ENCODE measurements at places on chromosomes 2 and 18.

DNA sequence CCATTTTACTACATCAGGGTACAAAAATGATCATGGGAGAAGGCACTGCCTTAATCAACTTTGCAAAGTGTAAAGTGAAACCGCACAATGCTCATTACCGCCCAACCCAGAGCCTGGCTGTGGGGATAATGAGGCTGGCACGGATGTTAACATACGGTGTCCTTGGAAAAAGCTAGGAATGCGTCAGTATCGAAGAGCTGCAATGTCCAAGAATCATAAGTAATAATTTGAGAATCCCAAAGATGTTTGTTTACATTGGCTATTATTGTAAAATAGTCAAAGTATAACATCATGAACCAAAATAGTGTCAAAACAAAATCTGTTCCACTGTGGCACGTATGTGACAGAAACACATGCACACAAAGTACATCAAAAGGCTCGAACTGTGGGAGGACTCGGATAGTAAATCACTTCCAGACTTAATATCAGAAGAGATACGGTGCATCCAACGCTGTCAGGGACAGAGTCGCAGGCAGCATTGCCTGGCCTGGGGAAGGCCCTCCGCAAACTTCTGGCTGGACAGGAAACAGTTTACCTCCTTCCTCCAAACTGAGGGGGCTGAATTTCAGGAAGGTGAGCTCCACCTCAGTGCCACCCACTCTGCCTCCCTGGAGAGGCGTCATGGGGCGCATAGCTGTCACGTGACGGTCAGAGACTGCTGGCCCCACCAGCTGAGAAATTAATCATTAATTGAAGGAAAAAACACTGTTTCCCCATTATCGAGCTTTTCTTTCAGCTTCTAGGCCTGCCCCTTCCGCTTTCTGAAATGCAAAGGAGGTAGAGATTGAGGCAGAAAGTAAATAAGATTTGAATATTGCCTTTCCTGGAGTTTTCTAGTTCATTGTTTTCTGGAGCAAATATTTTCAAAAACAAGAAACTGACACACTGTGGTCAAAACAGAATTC lies 1.8 kb upstream of the ID2 start:
- peak; percentile 30 for DNase-seq

DNA sequence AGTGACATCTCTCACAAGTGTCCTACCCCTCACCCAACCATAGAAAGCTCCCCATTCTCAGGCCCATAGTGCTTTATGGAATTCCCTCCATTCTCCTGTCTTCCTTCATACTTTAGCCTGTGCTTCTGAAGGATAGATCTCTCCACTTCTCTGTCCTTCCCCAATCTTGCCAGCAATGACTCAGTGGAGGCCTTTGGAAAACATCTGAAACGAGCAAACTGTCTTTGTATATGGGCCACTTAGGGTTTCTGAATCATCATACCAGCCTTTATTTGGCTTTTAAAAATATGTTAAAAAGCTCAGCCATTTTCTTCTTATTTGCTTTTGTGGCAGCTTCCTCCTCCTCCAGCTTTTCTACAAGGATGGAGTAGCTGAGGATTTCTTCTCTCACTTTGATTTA lies 65.6 kb upstream of the ZNF385B start:
- no peak for DNase-seq

DNA sequence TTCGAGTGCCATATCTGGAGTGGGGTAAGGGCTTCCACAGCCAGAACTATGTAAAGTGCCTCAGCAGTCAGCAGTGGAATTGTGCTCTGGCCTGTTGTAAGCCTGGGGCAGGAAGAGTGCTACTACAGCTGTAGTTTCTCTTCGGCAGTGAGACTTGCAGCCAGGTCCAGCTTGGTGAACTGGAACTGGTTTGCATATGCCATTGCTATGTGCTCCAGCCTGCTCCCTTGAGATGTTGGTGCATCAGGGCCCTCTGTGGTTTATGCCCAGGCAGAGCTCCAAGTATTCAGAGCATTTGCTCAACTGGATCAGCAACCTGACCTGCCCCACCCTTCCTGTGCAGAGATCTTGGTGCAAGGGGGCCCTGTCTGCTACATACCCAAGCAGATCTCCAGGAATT lies 47.8 kb downstream of the ZNF804A start:
- no peak for DNase-seq

- no peak for DNase-seq
Measured at GRCh38 chr2:219907011-219907365, 279.6 kb downstream of the SLC4A3 start.

DNA sequence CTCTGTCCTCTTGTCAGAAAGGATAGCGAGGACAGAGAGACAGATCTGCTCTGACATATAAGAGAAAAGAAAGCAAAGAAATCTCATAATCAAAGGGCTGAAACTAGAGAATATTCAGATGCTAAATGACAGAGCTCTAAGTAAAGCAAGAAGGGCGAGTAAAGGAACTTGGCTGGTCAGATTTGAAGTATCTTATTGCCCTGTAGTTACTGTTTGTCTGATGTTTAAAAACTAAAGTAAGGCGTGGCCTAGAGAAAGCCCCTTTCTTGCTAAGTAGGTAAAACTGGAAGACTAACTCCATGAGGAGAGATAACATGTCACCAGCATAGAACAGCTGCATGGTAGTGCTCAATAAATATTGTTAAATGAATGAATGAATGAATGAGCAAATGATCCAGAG lies 70.0 kb downstream of the CRACDL start:
- no peak for DNase-seq

Measured in suppressor macrophage treated with lipopolysaccharide for 4 hours (primary cell).